Thyroid gland (tissue), 4 donors: ENCODE measurements at places on chromosomes 4 and X. TPM values are rescaled to one million over a fixed set of nuclear protein-coding genes. Genes with fewer than 3 reads are reported as not detected.

TCEAL1 gene
- total RNA-seq, result 79.0 TPM

AFM gene
- total RNA-seq, result not detected

USP26 gene
- not detected for total RNA-seq

DRP2 gene
- not detected for total RNA-seq

CFP gene
- total RNA-seq, result 1.5 TPM

SPANXN4 gene
- total RNA-seq, result not detected

WDR17 gene
- total RNA-seq, result 5.6 TPM

HERC5 gene
- total RNA-seq, result 9.7 TPM

CSN1S1 gene
- not detected for total RNA-seq

TEX13C gene
- total RNA-seq, result not detected

CLOCK gene
- total RNA-seq, result 26.1 TPM

HTN1 gene
- not detected for total RNA-seq

DNA sequence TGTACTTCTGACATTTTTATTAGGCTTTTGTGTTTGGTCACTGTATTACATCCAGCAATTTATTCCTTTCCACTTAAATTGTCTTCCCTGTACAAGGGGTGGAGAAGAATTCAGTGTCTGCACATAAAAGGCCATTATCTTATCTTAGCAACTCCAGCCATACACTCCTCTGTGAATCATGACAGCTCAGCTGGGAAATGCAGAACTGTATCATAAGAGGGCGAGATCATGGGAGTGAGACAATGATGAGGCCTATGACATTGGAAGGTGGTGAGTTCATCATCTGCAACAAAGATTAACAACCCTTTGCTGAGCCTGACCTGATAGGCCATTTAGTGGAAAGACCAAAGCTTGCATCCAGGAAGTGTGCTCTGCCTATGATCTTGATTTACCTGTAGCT, 33.3 kb downstream of the SLIT2 start:
- H3K36me3 ChIP-seq, result no peaks in the 10 kb centered on the region
- no peaks in the 10 kb centered on the region for H3K4me1 ChIP-seq
- no peak for DNase-seq
- no peak overlapping the region for H3K4me3 ChIP-seq

- no peak overlapping the region for H3K4me3 ChIP-seq
- DNase-seq, result no peak
- no peaks in the 10 kb centered on the region for H3K36me3 ChIP-seq
- H3K27me3 ChIP-seq, result no peaks in the 10 kb centered on the region
Observed at GRCh38 chr4:1612278-1613098, 71.6 kb downstream of the FAM53A start.

DNA sequence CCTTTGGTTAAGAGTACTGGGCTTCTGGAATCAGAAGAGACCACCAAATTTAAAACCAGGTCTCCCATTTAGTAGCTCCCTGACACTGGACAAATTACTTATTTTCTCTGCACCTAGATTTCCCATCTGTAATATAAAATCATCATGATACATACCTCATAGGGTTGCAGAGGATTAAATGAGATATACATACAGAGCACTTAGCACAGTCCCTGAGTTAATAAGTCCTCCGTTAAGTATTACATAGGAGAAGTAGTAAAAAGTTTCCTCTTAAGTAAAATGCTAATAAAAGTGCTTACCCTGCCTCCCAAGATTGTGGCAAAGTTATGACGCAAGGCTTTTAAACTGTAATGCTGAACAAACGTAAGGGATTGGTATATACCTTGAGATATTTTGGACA, 539 bp upstream of the CHIC1 start:
- H3K36me3 ChIP-seq, result no peaks in the 10 kb centered on the region
- DNase-seq, result no peak
- peak overlapping the region; percentile 32 for H3K4me3 ChIP-seq
- peak overlapping the region; percentile 77 for H3K27ac ChIP-seq

GRCh38 chr4:156931267-156931666, 40.3 kb downstream of the PDGFC start:
- H3K4me3 ChIP-seq, result no peak overlapping the region
- DNase-seq, result peak; percentile 50
- peak overlapping the region; percentile 61 for H3K27ac ChIP-seq
- H3K36me3 ChIP-seq, result no peaks in the 10 kb centered on the region
- H3K4me1 ChIP-seq, result peaks cover 15% of the 10 kb centered on the region

DNA sequence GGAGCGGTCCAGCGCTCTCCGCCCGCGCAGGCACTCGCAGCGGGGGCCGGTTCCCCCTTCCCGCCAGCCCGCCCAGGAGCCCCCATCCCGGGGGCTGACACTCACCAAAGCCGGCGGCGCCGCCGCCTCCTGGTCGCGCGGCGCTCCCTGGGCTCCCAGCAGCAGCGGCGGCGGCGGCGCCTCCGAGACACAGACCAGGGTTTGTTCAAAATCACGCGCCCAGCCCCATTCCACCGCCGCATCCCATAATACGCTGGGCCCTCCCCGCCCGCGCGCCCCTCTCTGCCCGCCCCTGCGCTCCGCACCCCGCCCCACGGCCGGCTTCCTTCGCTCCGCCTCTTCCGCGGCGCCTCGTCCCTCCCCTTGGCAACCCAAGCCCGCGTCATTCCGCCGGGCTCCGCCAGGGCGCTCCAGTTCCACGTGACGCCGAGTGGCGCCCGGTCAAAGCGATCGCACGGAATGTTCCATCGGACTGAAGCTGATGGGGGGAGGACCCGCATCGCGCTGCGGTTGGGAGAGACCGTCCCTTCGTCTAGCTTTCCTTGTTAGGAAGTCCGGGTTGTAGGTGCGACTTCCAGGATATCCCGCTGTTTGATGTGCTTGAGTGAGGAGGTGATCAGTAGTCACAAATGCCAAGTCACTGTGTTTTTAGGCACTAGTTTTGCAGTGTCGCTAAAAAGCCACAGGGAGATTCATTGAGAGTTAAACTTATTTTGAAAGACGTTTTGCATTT, 2.2 kb upstream of the LIN54 start:
- peak overlapping the region; percentile 78 for H3K27ac ChIP-seq
- H3K4me1 ChIP-seq, result peaks cover 8% of the 10 kb centered on the region
- peak; percentile 97 for DNase-seq
- no peaks in the 10 kb centered on the region for H3K36me3 ChIP-seq
- H3K4me3 ChIP-seq, result peak overlapping the region; percentile 91
- no peaks in the 10 kb centered on the region for H3K27me3 ChIP-seq

GRCh38 chr4:101238706-101239105, 108.6 kb downstream of the PPP3CA start:
- H3K4me1 ChIP-seq, result peaks cover 4% of the 10 kb centered on the region
- H3K27ac ChIP-seq, result no peak overlapping the region
- H3K4me3 ChIP-seq, result no peak overlapping the region
- no peaks in the 10 kb centered on the region for H3K27me3 ChIP-seq

DNA sequence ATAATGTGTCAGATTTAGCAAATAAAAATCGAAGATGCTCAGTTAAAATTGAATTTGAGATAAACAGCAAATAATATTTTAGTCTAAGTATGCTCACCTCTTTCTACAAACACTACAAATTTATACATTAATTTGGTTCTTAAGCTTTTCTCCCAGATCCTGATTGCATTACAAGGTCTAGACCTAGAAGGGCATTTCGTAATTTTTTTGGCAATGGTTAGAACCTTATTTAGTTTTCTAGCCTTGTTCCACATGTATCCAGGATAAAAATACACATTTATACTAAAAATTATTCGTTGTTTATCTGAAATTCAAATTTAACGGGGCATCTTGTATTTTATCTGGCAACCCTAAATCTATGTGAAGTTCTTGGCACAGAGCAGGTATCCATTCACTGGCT, 2.5 kb upstream of the CDKL5 start:
- no peak for DNase-seq
- H3K4me3 ChIP-seq, result no peak overlapping the region
- H3K27ac ChIP-seq, result no peak overlapping the region
- no peaks in the 10 kb centered on the region for H3K27me3 ChIP-seq

DNA sequence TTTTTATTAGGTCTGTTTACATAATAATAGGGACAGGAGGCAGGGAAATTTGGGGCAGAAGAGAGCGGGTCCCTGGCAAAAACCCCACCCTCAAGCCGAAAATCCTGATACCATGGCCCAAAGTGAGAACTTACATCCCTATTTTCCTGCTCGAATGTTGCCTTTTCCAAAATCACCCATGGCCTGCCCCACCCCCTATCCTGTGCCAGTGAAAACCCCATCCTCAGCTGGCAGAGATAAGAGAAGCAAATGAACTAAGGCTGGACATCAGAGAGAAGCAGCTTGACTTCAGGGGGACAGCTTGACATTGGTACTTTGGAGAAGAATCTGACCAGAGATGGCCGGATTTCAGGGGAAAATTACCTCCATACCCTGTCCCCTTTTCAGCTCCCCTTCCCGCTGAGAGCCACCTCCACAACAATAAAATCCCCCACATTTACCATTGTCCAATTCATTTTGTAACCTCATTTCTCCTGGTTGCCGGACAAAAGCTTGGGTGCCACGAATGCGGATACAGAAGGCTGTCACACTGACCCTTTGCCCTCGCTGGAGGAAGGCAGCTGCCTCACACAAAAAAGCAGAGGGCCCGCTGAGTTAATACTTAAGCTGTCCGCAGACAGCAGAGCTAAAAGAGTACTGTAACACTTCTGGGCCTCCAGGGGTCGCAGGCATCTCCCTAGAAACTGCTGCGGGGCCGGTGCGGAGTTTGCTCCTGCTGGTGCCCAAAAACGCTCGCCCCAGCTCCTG, 196.2 kb downstream of the SNCA start:
- no peaks in the 10 kb centered on the region for H3K36me3 ChIP-seq
- no peak overlapping the region for H3K27ac ChIP-seq
- H3K27me3 ChIP-seq, result no peaks in the 10 kb centered on the region
- peak; percentile 31 for DNase-seq
- no peaks in the 10 kb centered on the region for H3K4me1 ChIP-seq

DNA sequence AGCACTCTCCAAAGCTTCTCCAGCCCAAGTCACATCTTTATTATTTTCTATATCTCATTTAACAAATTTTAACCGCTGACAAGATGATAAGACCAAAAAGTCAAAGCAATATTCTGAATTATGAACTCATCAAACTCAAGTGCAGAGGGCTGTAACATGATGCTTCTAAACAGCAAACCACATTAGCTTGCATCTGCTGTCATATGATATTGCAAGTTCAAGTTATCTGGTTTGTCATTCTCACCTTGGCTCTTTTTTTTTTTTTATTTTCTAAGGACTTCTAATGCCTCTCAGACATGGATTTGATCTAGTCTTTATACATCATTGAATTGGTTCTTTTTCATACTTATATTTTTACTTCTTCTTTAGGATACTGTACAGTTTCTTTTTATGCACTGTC, 93.4 kb downstream of the SLC10A7 start:
- no peak overlapping the region for H3K4me3 ChIP-seq
- H3K27me3 ChIP-seq, result no peaks in the 10 kb centered on the region
- no peaks in the 10 kb centered on the region for H3K36me3 ChIP-seq
- DNase-seq, result no peak
- H3K4me1 ChIP-seq, result no peaks in the 10 kb centered on the region
- H3K27ac ChIP-seq, result no peak overlapping the region

GRCh38 chrX:64204252-64204651, 1.3 kb downstream of the AMER1 start:
- DNase-seq, result no peak
- H3K4me3 ChIP-seq, result no peak overlapping the region
- H3K4me1 ChIP-seq, result no peaks in the 10 kb centered on the region
- peak overlapping the region; percentile 24 for H3K27ac ChIP-seq
- no peaks in the 10 kb centered on the region for H3K27me3 ChIP-seq

DNA sequence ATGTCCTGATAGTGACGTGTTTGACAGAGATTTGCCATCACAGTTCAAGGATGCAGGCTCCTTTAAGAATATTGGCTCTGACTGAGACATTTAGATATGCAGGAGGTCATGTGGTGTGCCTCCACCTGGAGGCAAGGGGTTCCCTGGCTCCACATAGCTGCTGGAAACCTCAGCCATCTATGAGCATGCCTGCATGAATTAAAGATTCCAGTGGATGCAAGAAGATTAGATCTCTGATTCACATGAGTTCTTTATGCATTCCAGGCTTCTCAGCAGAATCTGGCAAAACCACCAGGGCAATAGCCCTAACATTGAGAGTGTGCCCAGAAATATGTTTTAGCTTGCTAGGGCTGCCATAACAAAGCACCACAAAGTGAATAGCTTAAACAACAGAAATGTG, 298.5 kb upstream of the AADAT start:
- no peak for DNase-seq
- H3K4me3 ChIP-seq, result no peak overlapping the region
- H3K27ac ChIP-seq, result no peak overlapping the region
- H3K36me3 ChIP-seq, result no peaks in the 10 kb centered on the region
- no peaks in the 10 kb centered on the region for H3K27me3 ChIP-seq

GRCh38 chr4:26021417-26022345, 107.7 kb downstream of the SMIM20 start:
- DNase-seq, result peak; percentile 14
- no peaks in the 10 kb centered on the region for H3K36me3 ChIP-seq
- peaks cover 27% of the 10 kb centered on the region for H3K4me1 ChIP-seq
- no peaks in the 10 kb centered on the region for H3K27me3 ChIP-seq
- peak overlapping the region; percentile 50 for H3K27ac ChIP-seq
- H3K4me3 ChIP-seq, result no peak overlapping the region

GRCh38 chr4:61714387-61714911, 514.3 kb downstream of the ADGRL3 start:
- H3K27me3 ChIP-seq, result no peaks in the 10 kb centered on the region
- H3K27ac ChIP-seq, result no peak overlapping the region
- DNase-seq, result no peak
- no peaks in the 10 kb centered on the region for H3K4me1 ChIP-seq
- H3K36me3 ChIP-seq, result no peaks in the 10 kb centered on the region
- no peak overlapping the region for H3K4me3 ChIP-seq

GRCh38 chrX:19625612-19626011, 110.3 kb upstream of the MAP3K15 start:
- peak; percentile 14 for DNase-seq
- H3K4me3 ChIP-seq, result no peak overlapping the region
- no peaks in the 10 kb centered on the region for H3K27me3 ChIP-seq
- H3K27ac ChIP-seq, result no peak overlapping the region
- no peaks in the 10 kb centered on the region for H3K36me3 ChIP-seq
- H3K4me1 ChIP-seq, result peaks cover 5% of the 10 kb centered on the region

DNA sequence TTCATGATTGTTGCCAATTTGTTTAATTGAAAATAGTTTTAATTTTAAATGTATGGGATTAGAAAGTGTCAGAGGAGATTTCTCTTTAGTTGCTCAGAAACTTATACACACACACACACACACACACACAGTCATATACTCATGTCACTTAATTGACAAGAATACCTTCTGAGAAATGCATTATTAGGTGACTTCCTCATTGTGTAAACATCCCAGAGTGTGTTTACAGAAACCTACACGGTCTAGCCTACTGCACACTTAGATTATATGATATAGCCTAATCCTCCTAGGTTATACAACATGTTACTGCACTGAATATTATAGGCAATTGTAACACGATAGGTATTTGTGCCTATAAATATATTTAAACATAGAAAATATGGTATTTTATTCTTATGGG, 1327.4 kb downstream of the FSTL5 start:
- H3K4me1 ChIP-seq, result no peaks in the 10 kb centered on the region
- H3K27me3 ChIP-seq, result no peaks in the 10 kb centered on the region

GRCh38 chr4:155666344-155667221, at the start of gene GUCY1A1:
TSS of gene GUCY1A1 (plus strand) at chr4:155666848. CDS start at chr4:155696868, 30,020 bp downstream.
- peak; percentile 9 for DNase-seq
- H3K4me1 ChIP-seq, result no peaks in the 10 kb centered on the region
- H3K27me3 ChIP-seq, result no peaks in the 10 kb centered on the region
- H3K36me3 ChIP-seq, result no peaks in the 10 kb centered on the region
